ENCODE measurements at places on chromosomes 7 and 10.

- no peak overlapping the region for H3K27ac ChIP-seq
- DNase-seq = no peak
- H3K36me3 ChIP-seq = no peaks in the 10 kb centered on the region
- no peak overlapping the region for H3K4me3 ChIP-seq
Observed at GRCh38 chr7:1341361-1342089, 108.9 kb downstream of the UNCX start.

DNA sequence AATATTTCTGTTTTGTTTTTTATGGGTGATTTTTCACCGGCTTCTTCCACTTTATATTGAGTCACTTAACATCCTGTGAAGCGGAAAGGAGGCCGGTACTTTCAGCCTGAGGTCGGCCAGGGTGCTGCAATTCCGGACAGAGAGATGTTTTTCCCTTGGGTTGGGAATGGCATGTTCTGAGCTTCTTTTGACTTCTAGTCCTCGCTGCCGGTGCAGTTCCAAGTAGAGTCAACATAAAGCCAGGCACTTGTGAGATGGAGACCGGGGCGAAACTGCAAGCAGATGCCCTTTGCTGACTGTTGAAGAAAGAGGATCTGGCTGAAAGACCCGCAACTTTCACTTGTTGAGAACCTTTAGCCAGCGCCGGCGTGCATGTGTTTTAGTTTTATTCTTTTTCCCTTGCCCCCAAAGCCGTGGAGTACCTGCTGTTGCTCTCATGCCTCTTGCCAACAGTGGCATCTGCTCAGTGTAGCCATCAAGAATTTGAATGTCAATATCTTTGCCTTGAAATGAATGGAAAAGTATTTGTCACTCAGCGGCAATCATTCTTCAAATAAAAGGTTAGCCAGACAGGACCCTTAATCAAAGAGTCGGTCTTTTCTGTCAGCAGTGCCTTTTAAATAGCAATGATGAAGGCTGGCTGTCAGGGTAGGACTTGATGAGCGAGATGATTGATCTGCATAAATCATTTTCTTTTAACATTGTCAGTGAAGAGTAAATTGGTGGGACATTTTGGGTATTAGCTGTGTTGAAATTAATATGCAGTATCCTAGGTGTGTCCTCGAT lies 351.2 kb downstream of the LRMDA start:
- no peak for DNase-seq
- H3K27me3 ChIP-seq = no peaks in the 10 kb centered on the region
- no peak overlapping the region for H3K4me3 ChIP-seq
- no peak overlapping the region for H3K27ac ChIP-seq
- H3K4me1 ChIP-seq = no peaks in the 10 kb centered on the region

DNA sequence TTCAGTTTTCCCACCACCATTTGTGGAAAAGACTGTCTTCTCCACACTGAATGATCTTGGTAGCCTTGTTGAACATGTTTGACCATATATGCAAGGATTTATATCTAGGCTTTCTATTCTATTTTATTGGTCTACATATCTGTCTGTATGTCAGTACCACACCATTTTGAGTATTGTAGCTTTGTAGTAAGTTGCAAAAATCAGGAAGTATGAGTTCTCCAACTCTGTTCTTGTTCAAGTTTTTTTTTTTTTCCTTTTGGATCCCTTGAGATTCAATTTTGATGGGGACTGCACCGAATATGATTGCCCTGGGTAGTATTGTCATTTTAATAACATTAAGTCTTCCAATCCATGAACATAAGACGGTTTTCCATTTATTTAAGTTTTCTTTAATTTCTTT lies 176.8 kb downstream of the DNAJC1 start:
- H3K36me3 ChIP-seq = no peaks in the 10 kb centered on the region
- no peak overlapping the region for H3K4me3 ChIP-seq
- DNase-seq = no peak
- H3K27me3 ChIP-seq = no peaks in the 10 kb centered on the region
- no peak overlapping the region for H3K27ac ChIP-seq

DNA sequence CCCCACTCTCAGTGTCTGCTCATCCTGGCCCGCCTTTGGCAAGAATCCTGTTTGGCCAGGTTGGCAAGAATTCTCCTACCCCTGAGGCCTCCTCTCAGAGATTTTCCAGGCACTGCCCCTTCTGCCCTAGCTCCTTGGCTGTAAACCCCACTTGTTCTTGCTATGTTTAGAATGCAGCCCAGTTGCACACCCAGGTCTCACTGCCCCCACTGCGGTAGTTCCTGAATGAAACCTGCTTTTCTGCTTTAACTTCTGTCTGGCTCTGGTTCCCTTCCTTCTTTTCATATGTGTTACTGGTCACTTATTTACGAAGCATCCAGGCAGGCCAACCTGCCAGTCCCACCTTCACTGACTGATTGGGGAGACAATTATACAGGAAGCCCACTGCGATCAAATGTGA lies 576.9 kb downstream of the GLRX3 start:
- no peak for DNase-seq
- H3K4me1 ChIP-seq = no peaks in the 10 kb centered on the region
- no peak overlapping the region for H3K27ac ChIP-seq
- no peak overlapping the region for H3K4me3 ChIP-seq
- no peaks in the 10 kb centered on the region for H3K36me3 ChIP-seq

DNA sequence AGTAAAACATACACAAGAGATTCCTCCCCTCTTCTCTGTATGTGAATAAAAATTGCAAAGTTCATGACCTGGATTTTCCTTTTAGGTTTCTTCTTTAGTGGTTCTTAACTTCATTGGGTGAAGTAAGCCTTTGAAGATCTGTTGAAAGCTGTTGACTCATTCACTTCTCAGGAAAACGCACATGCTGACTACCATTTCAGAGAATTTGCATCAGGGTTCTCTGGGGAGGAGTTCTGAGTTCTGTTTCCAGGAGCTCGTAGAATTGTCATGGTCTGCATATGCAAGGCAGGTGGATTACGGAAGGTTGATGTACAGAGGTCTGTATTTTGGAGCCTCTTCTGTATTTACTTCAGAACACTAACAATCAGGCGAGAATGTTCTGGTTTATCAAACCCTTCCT lies 962 bp upstream of the SLC26A4 start:
- no peaks in the 10 kb centered on the region for H3K27me3 ChIP-seq
- no peak overlapping the region for H3K4me3 ChIP-seq
- H3K27ac ChIP-seq = no peak overlapping the region
- DNase-seq = no peak
- no peaks in the 10 kb centered on the region for H3K36me3 ChIP-seq
- peaks cover 9% of the 10 kb centered on the region for H3K4me1 ChIP-seq

DNA sequence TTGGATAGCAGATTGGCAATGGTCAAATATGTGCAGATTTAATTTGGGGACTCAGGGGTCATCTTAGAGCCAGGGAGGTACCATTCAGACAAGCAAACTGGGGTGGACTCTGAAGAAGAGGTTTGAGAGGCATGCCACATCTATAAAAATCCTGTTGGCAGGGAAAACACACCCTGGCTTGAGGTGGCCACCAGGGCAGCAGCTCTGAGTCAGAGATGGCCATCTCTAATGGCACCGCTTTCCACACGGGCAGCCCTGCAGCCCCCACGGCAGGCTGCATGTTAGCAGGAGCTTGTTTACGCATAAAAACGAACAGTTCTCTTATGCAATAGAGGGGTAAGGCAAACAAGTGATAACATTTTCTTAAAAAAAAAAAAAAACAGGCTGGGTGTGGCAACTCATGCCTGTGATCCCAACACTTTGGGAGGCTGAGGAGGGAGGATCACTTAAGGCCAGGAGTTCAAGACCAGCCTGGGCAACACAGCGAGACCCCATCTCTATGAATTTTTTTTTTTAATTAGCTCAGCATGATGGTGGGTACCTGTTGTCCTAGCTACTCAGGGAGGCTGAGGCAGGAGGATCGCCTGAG lies 14.9 kb downstream of the DLG5 start:
- DNase-seq = no peak
- no peak overlapping the region for H3K4me3 ChIP-seq
- H3K36me3 ChIP-seq = no peaks in the 10 kb centered on the region

GRCh38 chr10:23191764-23192711 lies at the start of gene PTF1A:
PTF1A (plus strand) TSS chr10:23192312; CDS start chr10:23192531, 219 bp downstream.
- H3K27ac ChIP-seq = no peak within 1 kb of the TSS
- H3K27me3 ChIP-seq = no peaks in the 10 kb centered on the region
- no peak within 1 kb of the TSS for H3K4me3 ChIP-seq
- no peak for DNase-seq
- H3K36me3 ChIP-seq = no peaks in the 10 kb centered on the region
- H3K4me1 ChIP-seq = peaks cover 2% of the 10 kb centered on the region

- no peak overlapping the region for H3K4me3 ChIP-seq
- H3K36me3 ChIP-seq = no peaks in the 10 kb centered on the region
- no peak overlapping the region for H3K27ac ChIP-seq
- DNase-seq = peak; percentile 41
- H3K4me1 ChIP-seq = no peaks in the 10 kb centered on the region
Observed at GRCh38 chr7:36670585-36671431, 53.5 kb downstream of the AOAH start.

Measured in ovary (tissue), 10 donors.